ENCODE measurements at places on chromosomes 3 and 15. TPM values are rescaled to one million over a fixed set of nuclear protein-coding genes. Genes with fewer than 3 reads are reported as not detected.

SNX22 gene
- total RNA-seq: 2.0 TPM

VIPR1 gene
- total RNA-seq: 1.7 TPM

DNA sequence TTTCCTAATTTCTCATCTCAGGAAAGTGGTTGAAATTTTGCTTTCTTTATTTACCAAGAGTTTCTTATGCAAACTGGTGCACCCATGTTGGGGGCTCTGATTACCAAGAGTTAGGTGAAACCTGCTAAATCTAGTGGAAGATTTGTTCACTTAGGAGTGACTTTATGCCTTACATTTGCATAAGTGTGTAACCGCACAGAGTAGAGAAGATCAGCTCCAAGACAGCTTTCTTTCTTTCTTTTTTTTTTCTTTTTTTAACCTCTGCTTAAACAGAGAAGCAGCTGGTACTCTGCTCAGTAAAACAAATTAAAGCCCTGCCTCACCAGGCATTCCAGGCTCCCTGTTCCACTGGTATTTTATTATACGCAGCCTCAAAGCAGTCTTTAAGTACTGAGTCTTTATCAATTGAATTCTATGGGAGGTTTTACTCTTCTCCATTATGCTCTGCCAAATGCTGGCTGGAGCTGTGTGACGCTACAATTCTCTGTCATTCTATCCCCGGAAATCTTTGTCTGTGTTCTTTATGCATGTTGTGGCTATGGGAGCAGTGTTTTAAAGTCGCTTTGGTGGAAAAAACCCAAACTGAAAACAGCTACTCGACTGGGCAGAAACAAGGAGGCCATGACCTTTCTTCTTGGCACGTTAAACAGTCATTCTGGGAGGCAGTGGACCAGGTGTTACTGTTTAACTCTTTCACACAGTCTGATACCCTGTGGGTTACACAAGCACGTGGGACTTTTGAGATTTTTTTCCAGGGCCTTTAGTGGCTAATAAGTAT is 55.2 kb upstream of the GBE1 start:
- no peak for DNase-seq

GRCh38 chr3:137065381-137065780 is 107.6 kb downstream of the IL20RB start:
- no peak for DNase-seq

GRCh38 chr3:152381881-152382295 is 113.2 kb downstream of the MBNL1 start:
- DNase-seq: no peak

DNA sequence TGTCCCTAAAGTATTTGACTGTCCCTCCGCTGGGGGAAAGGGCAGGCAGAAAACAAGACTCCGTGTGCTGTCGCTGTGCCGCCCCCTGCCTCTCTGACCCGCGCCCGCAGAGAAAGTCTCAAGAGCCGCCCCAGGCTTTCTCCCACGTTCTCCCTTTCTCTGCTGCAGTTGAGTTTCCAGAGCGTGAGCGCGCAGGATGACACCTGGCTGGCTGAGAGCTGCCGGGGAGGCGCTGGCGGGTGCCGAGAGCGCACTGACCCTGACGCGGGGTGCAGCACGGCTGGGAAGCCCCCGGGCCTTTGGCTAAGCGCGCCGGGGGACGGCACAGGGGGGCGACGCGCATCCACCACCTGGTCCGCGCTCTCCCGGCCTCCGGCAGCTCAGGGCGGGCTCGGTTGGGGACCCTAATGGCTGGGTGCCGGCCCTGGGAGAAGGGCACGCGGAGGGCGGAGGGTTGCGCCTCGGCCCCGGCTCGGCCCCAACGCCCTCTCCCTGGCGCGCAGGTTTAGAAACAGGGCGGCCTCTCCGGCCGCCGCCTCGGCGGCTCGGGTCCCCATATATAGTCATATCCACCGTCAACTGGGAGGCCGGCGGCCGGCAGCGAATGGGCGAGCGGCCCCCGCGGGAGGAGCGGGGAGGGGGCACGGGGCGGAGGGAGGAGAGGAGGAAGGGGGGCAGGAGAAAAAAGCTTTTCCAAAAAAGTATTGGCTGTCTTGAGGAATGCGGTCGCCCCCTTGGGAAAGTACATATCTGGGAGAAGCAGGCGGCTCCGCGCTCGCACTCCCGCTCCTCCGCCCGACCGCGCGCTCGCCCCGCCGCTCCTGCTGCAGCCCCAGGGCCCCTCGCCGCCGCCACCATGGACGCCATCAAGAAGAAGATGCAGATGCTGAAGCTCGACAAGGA is at the start of gene TPM1:
Gene TPM1 (plus strand): TSS at position 774 of the 903 bp plus-strand sequence. CDS start 83 bp downstream, at position 857.
- peak; percentile 88 for DNase-seq
